Activated T-cell treated with anti-CD3 and anti-CD28 coated beads, Interleukin-2, amount 50 U/mL, for 1 hour (primary cell): ENCODE measurements at places on chromosomes 7 and 10.

- DNase-seq = no peak
Observed at GRCh38 chr7:2245883-2246675, 4.1 kb downstream of the NUDT1 start.

DNA sequence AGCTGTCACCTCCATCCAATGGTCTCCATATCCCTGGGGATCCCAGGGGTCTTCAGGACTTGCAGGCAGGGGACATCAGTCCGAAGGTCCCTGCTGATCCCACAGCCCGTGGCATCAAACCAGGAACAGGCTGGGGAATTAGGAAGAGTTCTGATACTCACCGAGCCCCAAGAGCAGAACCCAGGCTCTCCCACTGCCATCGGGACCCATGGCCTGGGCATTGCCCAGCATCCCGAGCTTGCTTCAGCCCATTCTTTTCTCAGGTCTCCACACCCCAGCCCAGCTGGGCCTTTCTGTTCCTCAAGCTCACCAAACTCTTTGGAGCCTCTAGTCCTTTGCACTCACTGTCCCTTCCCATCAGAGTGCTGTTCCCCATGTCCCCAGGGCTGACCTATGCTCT is 280.9 kb downstream of the GRID1 start:
- no peak for DNase-seq

DNA sequence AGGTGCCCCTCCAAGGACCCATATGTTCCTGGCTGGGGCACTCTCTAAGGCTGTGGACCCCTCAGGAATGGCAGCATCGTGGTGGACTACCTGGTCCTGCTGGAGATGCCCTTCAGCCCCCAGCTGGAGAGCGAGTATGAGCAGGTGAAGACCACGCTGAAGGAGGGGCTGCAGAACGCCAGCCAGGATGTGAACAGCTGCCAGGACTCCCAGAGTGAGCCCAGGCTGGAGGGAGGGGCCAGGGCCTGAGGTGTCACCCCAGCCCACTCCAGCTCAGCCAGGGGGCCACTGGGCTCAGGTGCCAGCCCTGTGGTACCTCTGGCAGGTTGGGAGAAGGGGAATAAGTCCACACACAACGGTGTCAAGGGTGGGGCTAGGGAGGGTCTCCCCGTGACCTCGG is 4.7 kb upstream of the MUC12 start:
- DNase-seq = no peak

- DNase-seq = no peak
Observed at GRCh38 chr7:150897502-150898474, 45.5 kb downstream of the AOC1 start.

DNA sequence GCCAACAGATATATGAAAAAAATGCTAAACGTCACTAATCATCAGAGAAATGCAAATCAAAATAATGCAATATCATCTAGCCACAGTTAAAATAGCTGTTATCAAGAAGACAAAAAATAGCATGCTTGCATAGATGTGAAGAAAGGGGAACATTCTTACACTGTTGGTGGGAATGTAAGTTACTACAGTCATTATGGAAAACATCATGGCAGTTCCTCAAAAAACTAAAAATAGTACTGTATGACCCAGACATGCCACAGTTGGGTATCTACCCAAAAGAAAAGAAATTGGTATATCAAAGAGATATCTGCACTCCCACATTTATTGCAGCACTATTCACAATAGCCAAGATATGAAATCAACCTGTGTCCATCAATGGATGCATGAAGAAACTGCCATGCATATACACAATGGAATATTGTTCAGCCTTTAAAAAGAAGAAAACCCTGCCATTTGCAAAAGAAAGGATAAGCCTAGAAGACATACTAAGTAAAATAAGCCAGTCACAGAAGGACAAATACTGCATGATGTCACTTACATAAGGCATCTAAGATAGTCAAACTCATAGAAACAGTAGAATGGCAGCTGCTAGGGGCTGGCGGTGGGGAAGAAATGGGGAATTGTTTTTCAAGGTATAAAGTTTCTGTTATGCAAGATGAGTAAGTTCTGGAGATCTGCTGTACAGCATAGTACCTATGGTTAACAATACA is 107.0 kb downstream of the PTPN20 start:
- no peak for DNase-seq

- no peak for DNase-seq
Observed at GRCh38 chr10:76868098-76868977, 769.3 kb downstream of the KCNMA1 start.

DNA sequence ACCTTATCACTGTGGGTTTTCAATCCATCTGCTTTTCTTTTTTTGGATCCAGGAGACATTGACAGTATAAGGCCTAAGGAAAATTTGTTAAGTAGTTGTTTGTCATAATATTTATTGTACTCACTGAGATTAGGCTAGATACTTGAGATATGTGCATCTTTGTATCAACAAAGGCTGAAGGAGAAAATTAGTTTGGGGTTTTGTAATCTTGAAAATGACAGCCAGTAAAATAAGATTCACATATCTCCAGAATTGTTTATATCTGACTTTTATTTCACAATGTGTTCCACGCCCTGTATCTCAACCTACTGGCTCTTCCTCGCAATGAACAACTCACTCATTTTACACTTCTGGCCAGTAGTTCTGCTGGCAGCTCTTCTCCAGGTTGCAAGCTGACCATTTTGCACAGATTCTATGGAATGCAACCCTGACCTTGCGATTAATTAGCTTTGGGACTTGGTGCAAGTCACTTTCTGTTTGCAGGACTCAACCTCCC is 132.7 kb downstream of the GATA3 start:
- DNase-seq = no peak

DNA sequence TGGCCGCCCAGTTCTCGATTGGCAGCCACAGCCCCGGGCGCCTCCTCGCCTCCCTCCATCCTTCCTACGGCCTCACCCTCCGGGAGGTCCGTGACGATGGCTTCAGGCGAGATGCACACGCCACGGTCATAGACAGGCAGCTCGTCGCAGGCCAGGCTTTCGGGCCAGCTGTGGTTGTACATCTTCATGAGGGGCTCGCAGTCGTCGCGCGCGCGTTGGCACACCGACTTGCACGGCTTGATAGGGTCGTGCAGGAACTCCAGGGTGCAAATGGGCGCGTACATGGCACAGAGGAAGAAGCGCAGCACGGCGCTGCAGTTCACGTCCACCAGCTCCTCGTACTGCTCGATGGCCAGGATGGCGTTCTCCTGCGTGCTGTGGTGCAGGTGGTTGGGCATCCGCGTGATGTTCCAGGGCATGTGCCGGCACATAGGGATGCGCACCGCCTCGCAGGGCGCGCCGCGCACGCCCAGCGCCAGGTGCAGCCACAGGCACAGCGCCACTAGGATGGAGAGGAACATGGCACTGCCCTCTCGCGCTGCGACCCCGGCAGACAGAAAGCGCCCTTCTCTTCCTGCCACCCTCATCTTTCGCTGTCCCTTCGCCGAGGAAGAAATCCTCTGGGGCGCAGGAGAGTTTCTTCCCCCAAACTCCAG is 472 bp downstream of the SFRP4 start:
- no peak for DNase-seq

- no peak for DNase-seq
Observed at GRCh38 chr10:4399556-4399955, 426.5 kb upstream of the AKR1E2 start.

- DNase-seq = no peak
Observed at GRCh38 chr10:4663162-4663992, 162.6 kb upstream of the AKR1E2 start.

GRCh38 chr7:23893176-23893941 is 183.3 kb downstream of the STK31 start:
- DNase-seq = no peak

GRCh38 chr10:86849181-86849894 is 92.9 kb downstream of the BMPR1A start:
- DNase-seq = no peak

- no peak for DNase-seq
Observed at GRCh38 chr7:136845899-136846465, 22.5 kb upstream of the CHRM2 start.

DNA sequence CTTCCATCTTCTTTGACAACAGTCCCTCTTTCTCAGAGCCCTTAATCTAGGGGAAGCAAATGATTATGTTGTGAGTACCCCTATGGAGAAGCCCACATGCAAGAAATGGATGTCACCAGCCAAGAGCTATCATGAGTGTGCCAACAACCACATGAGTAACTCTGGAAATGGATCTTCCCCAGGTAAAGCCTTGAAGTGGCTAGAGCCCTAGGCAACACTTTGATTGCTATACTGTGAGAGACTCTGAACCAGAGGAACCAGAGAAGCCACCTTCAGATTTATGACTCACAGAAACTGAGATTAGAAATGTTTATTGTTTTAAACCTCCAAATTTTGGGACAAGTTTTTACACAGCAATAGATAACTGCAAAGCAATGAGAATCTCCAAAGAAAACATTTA is 60.9 kb upstream of the COL1A2 start:
- no peak for DNase-seq

DNA sequence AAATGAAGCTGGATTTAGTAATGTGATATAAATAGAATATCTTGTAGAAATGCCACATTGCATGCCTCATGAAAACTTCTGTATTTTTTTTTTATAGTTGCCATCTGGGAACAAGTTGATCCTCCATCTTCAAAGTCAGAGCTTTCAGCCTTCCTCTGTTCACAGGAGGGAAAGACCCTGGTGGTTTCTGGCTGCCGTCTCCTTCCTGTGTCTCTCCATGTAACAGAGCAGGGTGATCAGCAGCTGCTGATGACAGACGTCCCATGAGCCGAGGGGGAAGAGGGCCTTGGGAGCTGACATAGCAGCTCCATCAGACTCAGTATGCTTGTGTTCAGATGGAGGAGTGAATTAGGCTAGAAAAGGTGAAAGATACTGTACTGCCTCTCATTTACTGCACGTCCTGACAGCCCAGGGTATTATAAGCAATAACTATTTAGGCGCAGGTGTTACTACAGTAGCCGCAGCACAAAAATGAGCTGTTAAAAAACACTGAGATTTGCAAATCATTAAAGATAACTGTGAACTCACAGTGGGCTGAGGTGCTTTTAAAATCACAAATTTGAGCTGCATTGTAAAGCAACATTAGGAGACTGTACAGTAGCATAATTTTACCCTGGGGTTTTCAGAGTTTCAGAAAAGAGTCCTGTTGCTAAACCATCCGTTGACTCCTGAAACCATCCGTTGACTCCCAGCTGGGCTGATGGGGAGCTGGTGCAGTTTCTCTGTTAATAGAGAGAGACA is 103.3 kb downstream of the CFAP58 start:
- DNase-seq = no peak

DNA sequence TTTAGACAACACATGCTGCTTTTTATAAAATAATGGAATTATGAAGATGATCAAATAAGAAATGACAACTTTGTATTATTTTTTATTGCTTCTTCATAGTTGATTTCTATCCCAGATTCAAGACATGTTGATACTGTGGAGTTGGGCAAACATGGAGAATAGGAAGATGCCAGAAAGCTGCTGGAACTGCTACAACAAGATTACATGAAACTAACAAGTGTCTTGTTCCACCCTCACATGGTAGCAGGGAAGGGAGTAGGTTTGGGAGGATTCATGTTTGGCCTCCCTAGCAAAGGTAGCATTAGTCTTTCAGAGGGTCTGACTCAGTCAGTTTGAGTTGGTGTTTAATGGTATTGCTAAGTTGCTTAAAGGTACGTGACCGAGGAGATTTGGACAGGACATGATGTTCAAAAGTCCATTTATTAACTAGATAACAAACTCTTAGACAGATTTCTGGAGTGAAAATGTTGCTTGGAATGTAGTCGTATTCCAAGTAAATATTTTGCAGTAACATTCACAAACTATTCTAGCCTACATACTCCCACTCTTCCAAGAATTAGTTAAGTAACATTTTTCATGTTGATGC is 33.1 kb downstream of the PRR15 start:
- no peak for DNase-seq
